ENCODE measurements at places on chromosomes 7 and 10.
A peak's percentile ranks its signal among the peaks of the same experiment; 100 is the strongest.

- DNase-seq, result no peak
These were observed 246.6 kb downstream of the XPNPEP1 start for GRCh38 chr10:109676703-109677102.

DNA sequence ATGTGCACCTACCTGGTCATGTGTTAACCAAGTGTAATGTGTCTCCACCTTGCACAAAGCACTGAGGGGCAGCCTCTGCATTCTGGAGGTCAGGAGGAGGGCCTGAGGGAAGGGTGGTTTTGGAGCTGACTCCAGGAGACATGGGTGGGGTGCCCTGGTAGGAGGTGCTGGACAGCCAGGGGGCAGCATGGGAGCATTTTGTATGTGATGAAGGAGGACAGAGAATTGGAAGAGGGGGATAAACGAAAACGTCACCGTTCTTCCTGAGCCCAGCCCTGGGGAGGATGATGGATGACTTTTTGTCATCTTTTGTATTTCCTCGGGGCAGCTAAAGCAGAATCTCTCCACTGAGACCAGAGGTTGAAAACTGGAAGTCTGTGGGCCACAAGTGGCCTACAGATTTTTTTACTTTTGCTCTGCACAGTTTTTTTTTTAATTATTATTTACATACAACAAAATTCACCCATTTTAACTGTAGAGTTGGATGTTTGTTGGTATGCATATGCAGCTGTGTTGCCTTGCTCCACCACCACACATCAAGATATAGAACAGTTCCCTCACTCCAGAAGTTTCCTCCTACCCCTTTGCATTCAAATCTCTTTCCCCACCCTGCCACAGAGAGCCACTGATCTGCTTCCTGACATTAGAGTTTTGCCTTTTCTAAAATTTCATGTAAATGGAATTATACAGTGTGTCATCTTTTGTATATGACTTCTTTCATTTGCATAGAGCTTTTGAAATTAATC is 242.5 kb downstream of the VTI1A start:
- DNase-seq, result no peak

GRCh38 chr7:34322841-34323240 is 335.2 kb upstream of the NPSR1 start:
- DNase-seq, result no peak

- no peak for DNase-seq
These were observed 27.4 kb downstream of the SFMBT2 start for GRCh38 chr10:7383442-7383841.

DNA sequence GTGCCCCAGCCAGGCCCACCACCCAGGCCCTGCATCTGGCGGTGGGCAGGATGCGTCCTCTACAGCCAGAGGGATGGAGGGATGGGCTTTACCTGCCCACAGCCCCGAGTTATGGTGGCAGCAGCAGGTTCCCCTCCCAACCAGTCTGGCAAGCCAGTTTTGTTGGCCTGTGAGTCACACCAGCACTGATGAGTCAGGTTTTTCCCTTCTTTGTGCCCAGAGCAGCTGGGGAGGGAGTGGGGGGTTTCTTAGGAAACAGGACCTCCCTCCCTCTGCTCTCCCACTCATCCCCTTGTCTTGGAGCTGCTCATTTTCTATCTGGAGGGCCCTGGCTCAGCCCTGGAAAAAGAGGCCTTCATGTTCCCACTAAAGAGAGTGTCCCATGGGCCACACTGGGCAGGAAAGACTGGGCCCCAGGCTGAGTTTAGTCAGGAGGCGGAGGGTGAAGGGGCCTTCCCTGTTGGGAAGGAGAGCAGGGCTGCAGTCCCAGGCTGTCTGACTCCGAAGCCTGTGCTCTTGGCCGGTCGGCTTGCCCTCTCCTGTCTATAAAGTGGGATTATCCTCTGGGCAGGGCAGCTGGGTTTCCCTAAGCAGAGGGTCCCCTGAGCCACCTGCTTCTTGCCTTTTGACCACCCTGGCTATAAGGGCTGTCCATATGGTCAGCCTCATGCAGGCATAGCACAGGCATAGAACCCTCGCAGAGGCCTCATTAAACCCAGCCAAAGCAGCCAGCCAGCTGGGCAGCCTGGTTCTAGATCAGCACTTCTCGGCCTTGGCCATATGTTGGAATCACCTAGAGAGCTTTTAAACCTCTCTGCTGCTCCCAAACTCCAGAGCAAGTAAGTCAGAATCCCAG is 30.2 kb upstream of the ANKRD2 start:
- DNase-seq, result no peak

DNA sequence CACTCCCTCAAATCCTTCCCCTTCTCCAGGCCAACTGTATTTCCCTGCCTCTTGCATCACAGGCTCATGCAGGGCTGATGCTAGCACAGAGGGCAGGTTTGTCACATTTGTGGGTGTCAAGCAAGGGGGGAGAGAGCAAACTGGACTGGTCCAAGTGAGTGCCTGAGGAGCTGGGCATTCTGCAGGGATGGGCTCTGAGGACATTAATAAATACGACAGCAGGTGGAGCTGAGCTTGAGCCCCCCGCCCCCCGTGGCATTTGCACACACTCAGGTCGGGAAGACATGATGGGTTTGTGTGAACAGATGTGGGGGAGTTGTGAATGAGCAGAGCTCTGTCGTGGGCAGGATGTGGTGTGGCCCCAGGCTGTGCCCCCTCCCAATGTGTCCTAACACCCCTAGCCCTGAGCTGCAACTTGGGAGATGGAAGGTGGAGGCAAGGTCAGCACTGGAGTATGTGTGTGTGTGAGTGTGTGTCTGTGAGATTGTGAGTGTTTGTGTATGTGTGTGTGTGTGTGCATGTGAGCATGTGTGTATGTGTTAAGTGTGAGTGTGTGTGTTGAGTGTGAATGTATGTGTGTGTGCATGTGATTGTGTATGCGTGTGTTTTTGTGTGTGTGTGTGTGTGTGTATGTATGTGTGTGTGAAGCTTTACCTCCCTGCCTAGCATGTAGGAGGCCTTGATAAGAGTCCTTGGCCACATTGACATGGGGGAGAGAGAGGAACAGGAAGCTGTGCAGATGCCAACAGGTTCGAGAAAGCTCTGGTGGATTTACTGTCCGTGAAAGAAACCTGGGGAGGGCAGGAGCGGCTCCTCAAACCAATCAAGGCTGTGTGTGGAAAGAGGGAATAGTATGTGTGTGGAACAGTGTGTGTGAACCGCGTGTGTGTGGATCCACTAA is 9.1 kb downstream of the RASSF4 start:
- no peak for DNase-seq

- no peak for DNase-seq
These were observed 54.4 kb upstream of the ARID5B start for GRCh38 chr10:61847087-61847486.

- DNase-seq, result peak; percentile 29
These were observed 48.2 kb downstream of the COL26A1 start for GRCh38 chr7:101410743-101411507.

- peak; percentile 63 for DNase-seq
These were observed 25.1 kb downstream of the FAM13C start for GRCh38 chr10:59337201-59337652.

DNA sequence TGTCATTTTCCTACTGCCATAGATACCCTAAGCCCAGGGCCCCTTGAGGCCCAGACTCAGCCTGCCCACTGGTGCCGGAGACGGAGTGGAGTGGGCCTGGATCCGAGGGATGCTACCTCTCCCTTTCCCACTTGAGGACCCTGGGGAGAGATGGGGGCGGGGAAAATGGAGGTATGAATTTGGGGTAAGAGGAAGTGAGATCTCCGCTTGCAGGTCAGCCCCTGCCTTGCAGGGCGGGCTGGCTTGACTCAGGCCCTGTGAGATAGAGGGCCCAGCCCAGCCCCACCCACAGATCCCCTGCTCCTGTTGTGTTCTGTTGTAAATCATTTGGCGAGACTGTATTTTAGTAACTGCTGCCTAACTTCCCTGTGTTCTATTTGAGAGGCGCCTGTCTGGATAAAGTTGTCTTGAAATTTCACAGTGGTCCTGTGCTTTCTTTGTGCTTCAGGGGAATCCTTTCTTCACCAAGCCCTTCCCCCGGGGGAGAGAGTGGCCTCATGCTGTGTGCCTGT is 13.2 kb downstream of the YKT6 start:
- DNase-seq, result no peak

GRCh38 chr10:49549640-49550346 is 10.9 kb upstream of the ERCC6 start:
- no peak for DNase-seq

DNA sequence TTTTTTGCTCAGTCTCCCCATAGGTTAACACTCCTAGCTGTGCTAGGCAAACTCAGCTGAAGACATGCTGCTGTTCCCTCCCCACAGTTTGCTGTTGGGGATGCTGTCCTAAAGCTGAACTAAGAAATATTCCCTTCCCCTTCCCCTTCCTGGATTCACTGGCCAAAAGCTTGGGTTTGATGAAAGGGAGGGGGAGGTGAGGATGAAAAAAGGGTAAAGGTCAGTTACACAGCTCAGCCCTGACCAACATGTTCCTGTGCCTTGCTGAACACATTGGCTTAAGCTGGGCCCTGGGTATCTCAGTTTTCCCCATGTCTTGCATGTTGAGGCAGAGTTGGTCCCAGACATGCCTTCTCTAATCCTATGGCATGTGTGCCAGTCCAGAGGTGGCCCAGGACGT is 15.3 kb downstream of the CCM2 start:
- no peak for DNase-seq

DNA sequence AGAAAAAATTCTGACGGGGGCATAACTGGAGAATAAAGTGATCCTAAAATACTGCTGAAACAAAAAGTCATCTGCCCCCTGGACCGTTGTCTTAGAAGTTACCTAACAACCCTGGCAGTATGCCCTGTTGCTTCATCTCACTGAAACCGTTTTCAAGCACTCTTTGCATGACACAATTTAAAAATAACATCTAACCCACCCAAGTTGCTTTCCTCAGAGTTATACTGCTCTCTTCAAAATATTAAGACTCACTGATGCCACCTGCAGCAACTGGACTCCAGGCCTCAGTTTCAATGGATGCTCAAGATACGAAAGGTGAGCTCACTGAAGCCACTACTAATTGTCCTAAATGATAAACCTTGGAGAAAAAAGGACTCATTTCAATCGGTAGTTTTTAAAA is 57.4 kb downstream of the CDK6 start:
- DNase-seq, result no peak

DNA sequence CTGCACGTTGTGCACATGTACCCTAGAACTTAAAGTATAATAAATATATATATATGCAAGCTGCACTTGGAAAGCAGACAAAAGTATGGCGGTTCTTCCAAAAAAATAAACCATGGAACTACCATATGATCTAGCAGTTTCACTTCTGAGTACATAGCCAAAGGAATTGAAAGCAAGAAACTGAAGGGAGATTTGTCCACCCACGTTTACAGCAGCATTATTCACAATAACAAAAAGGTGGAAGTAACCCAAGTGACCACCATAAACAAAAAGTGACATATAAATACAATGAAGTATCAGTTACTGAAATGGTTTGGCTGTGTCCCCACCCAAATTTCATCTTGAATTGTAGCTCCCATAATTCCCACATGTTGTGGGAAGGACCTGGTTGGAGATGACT is 525.3 kb upstream of the CELF2 start:
- DNase-seq, result no peak

DNA sequence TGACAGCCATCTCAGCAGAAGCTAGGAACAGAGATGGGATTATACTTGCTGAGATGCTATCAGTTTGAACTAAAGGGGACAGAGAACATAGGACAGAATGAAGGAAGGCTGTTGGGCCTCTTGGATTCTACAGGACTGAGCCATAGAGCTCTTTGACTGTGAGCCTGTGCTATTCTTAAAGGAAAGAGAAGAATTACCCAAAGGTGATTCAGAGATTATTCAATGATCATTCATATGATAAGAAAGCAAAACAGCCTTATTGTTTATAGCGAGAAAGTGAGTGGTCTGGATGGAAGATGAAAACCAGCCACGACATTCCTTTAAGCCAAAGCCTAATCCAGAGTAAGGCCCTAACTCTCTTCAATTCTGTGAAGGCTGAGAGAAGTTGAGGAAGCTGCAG is 69.7 kb upstream of the NEUROD6 start:
- DNase-seq, result no peak

GRCh38 chr7:66464059-66464458 is 164.6 kb upstream of the KCTD7 start:
- DNase-seq, result no peak

GRCh38 chr10:89283936-89284475 is 17.8 kb upstream of the IFIT2 start:
- peak; percentile 63 for DNase-seq

DNA sequence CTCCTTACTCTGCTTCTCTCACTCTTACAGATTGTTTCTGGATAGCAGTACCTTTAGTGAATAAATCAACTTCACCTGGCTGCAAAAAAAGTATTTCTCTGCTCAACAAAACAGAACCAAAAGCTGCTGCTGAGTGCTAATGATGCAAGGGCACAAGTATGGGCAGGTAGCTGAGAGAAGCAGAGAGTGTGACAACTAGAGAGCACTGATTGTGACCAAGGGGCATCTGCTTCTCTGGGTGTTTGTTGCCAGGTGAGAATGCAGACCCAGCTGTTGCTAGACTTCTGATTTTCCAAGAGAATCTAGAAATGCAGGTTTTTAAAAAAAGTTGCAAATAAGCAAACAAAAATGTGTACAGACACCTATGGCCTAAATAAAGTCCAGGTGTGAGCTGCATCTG is 25.3 kb upstream of the PPIF start:
- no peak for DNase-seq

GRCh38 chr7:107269790-107270189 is 101.0 kb downstream of the HBP1 start:
- no peak for DNase-seq

DNA sequence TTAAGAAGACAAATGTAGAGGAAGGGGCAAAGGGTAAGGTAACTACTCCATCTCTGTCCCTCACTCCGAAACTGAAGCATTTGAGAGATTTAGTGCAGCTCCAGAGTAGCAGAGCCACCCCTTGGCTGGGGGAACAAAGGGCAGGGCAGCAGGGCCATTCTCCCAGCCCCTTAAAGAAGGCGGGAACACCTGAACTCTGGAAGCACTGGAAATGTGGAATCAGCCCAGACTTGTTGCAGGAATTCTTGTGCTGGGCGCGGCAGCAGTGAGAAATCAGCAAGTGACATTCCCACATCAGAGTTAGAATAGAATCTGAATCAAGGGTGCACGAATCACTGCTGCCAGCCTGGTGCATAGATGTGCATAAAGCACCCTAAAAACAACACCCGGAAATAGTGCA is 34.4 kb upstream of the GRM8 start:
- no peak for DNase-seq

DNA sequence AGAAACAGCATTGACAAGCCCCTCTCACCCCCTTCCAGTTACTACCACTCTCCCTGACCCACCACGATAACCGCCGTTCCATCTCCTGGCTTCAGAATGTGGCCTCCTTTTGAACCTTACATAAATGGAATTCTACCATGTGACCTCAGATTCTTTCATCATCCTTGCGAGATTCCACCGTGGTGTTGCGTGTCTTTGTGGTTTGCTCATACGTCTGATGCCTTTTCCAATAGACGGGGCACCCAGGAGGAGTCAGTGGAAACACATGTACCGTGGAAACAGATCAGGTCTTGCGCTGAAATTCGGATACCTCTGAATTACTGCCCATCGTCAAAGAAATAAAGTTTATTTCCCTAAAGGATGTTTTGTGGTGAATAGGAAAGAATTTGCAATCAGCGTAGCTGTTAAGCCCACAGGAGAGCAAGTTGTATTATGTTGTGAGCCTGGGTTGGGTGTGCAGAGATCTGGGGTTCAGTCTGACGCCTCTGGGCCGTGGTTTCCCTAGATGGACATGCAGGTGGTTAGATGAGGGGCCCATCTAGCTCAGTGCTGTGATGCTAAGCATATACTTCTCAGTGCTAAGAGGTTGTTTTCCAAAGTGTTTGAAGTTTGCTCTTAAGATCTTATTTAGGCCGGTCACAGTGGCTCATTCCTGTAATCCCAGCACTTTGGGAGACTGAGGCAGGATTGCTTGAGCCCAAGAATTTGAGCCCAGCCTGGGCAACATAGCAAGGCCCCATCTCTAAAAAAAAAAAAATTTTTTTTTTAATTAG is 29.1 kb downstream of the GTF2IRD1 start:
- no peak for DNase-seq

Data from SHP77 (cell line).